Cortex of kidney (tissue), 1 donor: ENCODE measurements at places on chromosomes 2 and 18.

DNA sequence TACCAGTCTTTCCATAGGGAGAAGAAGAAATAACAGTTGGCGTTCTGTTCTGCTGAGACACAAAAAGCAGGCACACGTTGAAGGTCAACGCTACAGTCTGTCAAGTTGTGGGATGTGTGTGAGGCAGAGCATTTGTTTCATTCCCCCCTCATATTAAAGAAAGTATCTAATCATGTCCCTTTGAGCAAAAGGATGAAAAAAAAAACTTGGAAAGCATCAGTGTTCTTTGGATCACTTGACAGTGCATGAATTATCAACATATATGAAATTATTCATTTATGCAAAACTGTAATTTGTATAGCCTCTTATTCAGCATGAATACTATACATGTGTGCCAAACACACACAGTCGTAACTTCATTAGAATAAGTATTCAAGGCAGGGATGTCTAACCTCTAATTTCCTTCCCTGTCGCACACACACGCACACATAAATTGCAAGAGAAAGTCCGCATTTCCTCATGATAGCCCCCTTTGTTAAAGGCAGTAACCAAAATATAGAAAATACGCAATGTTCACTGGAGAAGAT is 228.6 kb downstream of the RND3 start:
- no peak for DNase-seq

- no peak for DNase-seq
These were observed 1.6 kb upstream of the ARHGEF4 start for GRCh38 chr2:130834931-130835765.

DNA sequence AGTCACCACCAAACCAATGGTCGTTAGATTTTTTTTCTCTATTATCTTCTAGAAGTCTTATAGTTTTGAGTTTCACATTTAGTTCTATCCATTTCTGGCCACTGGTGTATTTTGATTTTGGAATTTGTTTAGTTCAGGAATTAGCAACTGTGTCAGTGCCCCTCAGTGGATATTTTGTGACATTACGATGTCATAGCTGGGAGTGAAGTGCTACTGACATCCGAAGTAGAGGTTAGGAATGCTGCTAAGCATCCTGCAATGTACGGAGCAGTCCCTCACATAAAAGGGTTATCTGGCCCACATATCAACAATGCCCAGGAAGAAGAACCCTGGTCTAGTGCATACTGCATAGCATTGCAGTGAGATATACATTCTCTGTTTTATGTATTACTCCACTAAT is 157.4 kb upstream of the RGPD4 start:
- DNase-seq: no peak

- no peak for DNase-seq
These were observed 41.0 kb upstream of the RBM44 start for GRCh38 chr2:237757616-237758015.

- DNase-seq: no peak
These were observed 326.6 kb upstream of the ID2 start for GRCh38 chr2:8355102-8355859.

DNA sequence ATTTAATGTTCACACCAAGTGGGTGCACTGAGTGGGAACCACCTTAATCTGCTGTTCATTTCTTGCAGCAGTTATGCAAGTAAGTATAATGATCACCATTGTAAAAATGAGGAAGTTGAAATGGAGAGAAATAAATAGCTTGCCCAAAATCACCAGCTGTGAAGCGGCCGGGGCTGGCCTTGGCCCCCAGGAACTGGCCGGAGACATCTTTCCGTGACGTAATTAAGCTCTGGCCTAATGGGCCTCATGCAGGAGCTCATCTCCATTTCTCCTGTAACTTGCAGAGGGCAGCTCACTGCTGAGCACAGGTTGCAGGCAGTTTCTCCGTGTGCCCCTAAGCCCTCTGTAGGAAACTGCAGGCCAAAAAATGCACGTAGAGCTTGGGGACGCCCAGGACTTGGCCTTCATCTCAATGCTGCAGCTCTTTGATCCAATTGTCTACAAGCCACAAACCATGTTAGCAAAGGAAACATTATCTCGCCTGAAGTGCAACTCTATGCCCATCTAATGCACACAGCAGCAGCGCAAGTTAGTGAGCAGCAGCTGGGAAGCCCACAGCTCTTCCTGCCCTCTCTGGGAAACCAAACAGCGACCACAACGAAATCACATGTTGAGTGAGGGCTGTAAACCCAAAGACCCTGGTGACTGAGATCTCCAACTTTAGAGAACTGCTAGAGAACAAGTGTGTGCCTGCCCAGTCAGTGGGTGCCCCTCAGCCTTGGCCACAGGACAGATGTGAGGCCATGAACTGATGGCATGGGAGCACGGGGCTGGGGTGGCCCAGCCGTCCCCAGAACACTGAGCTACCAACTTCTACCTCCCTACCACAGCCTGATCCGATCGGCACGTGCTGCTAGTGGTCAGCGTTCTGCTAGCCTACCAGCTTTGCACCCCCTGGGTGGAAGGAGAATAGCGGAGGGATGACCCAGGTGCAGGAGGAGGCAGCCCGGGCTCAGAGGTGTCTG is 28.8 kb downstream of the APCDD1 start:
- DNase-seq: no peak

GRCh38 chr2:203498161-203498560 is 36.9 kb downstream of the RAPH1 start:
- DNase-seq: no peak

GRCh38 chr2:175036582-175037018 is 31.4 kb upstream of the CHN1 start:
- no peak for DNase-seq

DNA sequence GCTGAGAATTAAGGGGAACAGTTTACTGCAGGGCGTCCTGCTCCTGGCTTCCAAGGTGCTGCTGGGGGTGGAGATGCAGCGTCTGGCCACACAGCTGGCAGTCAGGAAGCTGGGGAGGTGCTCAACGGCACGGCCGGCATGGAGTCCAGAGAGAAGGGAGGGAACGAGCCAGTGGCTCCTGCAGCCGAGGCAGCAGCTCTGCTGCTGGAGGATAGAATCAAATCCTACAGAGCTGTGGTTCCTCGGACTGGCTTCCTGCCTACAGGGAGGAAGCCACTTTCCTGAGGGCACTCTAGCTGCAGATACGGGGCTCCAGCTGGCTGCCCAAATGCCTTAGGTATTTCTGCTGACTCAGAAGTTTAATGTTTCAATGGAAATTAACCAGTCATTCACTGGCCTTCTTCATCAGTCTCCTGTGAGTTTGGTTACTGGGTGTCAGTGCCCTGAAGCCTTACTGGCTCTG is 266.3 kb downstream of the TWIST2 start:
- no peak for DNase-seq

GRCh38 chr18:13137670-13138419 is 80.7 kb upstream of the LDLRAD4 start:
- DNase-seq: no peak

DNA sequence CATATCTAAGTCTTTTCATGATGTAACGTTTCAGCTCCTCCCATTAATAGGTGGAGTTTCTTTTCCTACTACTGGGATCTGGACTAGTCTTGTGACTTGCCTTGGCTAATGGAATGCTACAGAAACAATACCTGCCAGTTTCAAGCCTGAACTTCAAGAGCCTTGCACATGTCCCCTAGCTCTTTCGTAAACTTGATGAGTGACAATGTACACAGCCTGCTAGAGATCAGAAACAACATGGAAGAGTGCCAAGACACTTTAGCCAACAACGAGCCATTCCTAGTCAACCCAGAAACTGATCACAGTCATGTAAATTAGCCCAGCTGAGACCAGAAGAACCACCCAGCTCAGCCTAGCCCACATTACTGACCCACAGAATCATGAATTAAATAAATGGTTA is 24.8 kb upstream of the STK39 start:
- DNase-seq: no peak

DNA sequence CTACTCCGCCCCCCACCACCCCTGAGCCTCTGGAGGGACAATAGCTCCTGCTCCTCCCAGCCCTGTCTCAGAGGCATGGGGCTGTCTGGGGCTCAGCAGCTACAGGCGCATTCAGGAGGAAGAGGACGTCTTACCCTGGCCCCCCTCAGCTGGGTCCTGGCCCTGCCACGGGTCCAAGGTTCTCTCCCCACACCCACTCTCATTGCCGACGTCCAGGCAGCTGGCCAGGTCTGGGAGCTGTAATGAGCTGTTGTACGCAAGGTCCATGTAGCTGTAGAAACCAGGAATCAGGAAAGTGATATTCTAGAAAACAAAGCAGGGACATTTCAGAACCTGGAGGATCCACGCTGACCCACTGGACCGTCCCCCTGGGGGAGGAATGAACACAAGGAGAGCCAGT is 13.5 kb downstream of the PASK start:
- DNase-seq: peak; percentile 34

DNA sequence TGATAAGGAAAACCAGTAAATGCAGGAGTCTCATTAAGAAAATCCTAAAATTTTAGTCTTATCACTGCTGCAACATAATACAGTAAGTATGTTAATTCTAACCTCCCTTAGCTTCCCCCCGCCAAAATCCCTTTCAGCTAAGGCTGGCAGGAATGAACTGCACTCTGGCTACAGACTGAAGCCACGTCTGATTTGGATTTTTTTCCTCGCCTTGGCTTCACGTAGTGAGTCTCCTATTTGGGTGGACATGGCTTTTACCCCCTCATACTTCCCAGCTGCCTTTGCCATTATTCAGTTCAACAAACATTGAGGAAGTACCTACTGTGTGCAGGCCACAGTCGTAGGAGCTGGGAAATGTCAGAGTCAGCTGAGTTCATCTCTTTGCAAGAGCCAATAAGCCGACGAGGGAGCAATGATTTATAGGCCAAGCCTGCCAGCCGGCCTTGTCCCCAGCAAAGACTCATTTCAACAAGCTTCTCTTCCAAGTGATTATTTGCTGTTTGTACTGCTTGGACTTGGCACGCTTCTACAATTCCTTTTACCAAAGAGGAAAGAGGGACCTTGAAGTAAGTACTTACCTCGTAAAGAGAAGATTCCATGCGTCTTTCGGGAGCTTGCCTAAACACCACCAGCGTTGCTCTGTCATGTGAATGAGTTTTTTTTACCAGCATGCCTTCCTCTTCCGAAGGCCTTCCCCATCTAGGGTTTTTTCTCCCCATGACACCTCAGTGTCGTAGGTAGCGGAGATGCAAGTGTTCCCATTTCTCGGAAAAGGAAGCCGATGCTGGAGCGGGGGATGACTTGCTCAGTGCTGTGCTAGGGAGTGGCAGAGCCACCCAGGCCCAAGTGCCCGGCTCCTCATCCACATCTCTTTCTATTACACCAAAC is 138.6 kb downstream of the KLHL29 start:
- no peak for DNase-seq

- DNase-seq: no peak
These were observed 65.3 kb upstream of the CCDC85A start for GRCh38 chr2:56118474-56118873.

DNA sequence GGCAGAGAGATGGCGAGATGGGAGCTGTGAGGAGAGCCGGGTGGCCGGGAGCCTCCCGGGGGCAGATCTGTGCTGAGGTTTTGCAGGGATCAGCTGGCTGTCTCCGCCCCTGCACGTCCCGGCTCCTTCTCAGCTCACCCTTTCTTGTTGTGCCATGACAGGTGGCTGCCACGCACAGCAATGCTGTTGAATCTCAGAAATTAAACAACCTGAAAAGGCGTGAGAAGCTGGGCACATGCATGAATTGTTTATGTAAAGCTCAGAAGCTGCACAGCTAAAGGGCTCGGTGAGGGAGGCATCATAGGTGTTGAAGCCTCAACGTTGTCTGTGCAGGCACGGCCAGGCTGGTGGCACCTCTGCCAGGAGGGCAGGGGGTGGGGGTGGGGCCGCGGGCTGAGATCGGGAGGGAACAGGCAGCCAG is 858 bp upstream of the RTP5 start:
- DNase-seq: no peak

GRCh38 chr18:58520969-58521368 is 107.9 kb downstream of the ALPK2 start:
- DNase-seq: no peak

GRCh38 chr2:236919209-236919608 is 166.5 kb upstream of the COPS8 start:
- DNase-seq: no peak

DNA sequence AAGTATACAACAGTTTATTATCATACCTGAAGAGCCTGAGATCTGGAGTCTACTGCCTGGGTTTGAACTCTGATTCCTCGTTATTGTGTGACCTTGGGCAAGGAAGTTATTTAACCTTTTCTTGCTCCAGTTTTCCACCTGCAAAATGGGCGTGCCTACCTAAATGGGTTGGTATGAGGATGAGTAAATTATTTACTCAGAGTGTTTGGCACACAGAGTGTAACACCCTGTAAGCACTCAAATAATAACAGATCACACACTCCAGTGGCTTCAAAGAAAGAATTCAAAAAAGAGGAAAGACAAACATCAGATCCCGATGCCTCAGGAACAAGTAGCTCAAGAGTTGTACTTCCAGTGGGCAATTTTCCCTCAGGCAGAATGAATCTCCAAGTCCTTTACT is 2.4 kb downstream of the SRD5A2 start:
- no peak for DNase-seq

DNA sequence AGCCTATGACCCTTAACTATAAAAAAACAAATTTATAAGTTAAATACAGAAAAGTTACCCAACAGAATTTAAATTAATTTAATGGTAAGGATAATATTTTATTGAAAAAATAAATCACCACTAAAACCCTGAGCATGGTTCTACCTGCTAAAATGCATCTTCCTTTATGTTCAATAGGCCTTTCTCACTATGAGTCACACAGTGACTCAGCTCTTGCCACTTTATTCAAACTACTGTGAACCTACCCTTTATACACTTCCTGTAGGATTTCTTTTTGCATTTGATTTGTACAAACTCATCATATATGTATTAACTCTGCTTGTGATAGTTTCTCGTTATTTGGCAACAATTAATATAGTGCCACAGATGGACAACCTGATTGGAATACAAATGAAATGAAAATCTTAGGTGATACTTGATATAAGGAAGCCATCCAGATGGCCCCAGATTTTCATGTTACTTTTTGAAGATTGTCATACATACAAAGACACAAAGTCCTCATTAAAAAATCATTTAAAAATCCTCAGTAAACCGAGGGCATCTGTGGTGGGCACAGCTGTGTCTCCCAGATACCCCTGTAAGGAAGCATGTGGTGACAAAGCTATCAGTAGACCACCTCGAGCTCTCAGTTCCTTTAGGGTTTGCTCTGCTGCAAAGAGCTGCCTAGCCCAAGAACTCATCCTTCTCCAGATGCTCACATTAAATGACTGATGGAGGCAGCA is 55.2 kb upstream of the COBLL1 start:
- DNase-seq: no peak

GRCh38 chr2:176080540-176081375 is 3.0 kb downstream of the EVX2 start:
- DNase-seq: no peak

- no peak for DNase-seq
These were observed 197.3 kb downstream of the SH3RF3 start for GRCh38 chr2:109326306-109326705.

- no peak for DNase-seq
These were observed 60.6 kb downstream of the ACKR3 start for GRCh38 chr2:236629961-236630872.

DNA sequence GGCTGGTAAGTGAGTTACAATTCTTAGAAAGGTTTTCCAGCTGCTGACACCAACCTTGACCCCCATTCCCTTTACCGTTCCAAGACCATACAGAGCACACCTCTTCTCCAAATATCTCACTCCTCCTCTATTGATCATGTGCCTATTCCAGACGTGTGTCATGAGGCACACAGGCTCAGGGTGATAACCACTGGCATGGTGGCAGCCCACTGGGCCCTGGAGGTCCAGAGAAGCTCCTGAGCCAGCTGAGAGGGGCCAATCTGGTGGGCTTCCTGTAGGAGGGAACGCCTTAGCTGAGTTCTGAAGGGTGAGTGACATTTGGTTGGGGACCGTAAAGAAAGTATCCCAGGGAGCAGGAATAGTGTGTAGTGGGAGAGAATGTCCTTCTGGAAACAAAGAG is 28.3 kb downstream of the ZAP70 start:
- no peak for DNase-seq
